ENCODE measurements at places on chromosomes 12 and 14.

GRCh38 chr14:45610318-45610717, 357.3 kb upstream of the MIS18BP1 start:
- no peak for DNase-seq

- DNase-seq, result no peak
Observed at GRCh38 chr12:49189731-49190716, 1.1 kb upstream of the TUBA1A start.

DNA sequence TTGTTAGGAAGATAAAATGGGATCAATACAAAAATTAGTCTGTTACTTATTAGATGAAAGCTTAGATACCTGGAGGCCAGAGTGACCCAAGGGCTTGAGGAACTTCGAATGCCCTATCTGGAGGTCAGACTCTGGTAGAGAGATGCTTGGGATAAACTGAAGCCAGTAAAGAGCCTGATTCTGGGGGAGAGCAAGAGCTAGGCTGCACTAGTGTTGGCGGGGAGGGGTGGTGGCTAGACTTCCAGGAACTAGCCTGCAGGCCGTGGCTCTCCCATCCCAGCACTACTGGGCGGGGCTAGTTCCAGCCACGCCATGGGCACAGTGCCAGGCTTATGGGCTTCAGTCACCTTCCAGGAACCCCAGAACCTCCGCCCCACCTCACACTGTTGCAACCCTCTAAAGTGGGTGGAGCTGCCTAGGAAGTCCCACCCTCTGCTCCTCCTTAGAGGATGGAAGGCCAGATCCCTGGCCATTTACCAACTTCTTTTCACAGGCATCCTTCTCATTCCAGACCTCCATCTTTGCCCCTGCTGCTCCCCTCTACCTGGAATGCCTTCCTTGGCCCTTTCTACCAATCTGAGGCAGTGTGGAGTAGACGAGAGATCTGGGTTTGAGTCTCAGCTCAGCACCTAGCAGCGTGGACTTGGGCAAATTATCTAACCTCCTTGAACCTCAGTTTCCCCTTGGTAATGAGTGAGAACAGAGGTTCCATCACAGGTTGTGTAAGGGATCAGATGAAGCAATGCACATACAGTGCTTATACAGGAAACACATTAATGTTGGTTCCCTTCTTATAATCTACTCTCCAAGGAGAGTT, 6.3 kb upstream of the NFE2 start:
- DNase-seq, result no peak

DNA sequence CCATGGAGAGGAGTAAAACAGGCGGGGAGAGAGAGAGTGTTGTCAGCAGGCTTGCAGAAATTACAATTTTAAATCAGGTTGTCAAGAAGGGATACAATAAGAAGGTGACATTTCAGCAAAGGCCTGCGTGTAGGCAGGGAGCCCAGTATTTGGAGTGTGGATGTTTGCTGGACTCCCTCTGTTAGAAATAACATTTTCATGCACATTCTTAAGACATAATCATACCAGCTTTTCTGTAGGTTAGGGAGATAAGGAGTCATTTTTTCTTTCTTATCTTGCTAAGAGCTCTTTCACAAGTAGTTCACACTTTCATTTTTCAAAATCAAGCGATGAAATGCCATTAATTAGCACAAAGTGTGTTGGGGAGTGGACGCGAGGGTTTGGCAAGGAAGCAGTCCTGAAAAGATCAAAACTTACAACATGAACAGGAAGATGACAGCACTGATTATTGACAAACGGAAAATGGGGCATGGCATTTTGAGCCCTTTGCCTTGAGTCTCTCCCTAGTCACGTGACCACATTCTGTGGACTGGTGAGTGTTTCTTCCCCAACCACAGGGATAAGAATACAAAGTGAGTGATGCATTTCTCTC, 160.2 kb downstream of the DAD1 start:
- no peak for DNase-seq

- DNase-seq, result no peak
Observed at GRCh38 chr14:43297794-43298193, 1209.3 kb downstream of the FSCB start.

- DNase-seq, result no peak
Observed at GRCh38 chr12:8661016-8661415, 1.6 kb downstream of the MFAP5 start.

- DNase-seq, result no peak
Observed at GRCh38 chr12:70849265-70849960, 71.1 kb downstream of the PTPRR start.

GRCh38 chr14:85947461-85948139, 417.7 kb downstream of the FLRT2 start:
- no peak for DNase-seq

Data from activated CD4-positive, alpha-beta T cell treated with anti-CD3 and anti-CD28 coated beads for 1 hour (primary cell).